ENCODE measurements at places on chromosomes 16 and 17.

DNA sequence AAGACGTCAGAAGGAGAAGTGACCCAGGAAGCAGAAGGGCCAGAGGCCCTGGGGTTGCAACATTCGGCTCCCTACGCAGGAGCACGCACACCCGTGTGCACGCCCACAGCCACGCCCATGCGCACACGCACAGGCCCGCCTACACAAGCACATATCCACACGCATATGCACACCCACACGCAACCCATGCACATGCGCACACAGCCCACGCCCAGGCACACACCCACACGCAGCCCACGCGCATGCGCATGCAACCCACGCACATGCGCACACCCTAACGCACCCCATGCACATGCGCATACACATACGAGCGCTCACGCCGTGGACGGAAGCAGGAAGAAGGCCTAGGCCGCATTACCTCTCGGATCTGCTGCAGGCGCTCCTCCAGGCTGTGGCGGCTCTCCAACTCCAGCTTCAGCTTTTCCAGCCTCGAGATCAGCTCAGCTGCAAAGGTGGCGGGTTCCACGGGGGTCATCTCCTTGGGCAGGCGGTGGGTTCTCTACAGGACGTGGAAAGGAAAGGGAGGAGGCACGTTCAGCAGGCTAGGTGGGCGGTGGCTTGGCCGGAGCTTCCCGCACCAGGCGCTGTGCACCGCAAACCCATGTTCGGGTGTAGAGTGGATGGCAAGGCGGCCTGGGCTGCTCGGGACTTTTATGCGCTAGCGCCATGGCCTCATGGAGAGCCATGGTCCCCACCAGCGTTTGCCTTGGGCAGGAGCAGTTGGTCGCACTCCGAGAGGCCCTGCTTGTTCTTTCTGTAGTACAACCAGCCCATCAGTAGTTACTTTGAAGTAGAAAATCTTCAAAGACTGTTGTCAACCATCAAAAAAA lies 23.4 kb downstream of the AXIN2 start:
- DNase-seq, result no peak

- DNase-seq, result no peak
Observed at GRCh38 chr16:11655655-11656054, 12.6 kb upstream of the SNN start.

GRCh38 chr16:8630255-8630953 lies 8.9 kb downstream of the METTL22 start:
- no peak for DNase-seq

DNA sequence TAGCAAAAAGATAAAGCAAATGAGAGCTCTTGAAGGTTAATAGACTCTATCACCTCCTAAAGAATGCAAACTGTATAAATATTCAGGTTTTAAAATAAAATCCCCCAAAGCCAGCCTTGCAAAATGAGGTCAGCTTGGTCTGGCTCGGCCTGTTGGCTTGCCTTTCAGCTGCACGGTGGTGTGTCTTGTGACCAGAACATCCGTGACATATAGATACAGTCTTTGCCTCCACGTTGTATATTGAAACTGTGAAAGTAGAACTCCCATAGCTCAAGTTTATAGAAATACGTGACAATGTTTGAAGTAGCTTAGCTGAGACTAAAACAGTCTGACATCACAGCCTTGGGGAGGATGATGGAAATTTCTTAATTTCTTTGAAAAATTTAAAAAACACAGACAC lies 236.6 kb upstream of the MYOCD start:
- no peak for DNase-seq

DNA sequence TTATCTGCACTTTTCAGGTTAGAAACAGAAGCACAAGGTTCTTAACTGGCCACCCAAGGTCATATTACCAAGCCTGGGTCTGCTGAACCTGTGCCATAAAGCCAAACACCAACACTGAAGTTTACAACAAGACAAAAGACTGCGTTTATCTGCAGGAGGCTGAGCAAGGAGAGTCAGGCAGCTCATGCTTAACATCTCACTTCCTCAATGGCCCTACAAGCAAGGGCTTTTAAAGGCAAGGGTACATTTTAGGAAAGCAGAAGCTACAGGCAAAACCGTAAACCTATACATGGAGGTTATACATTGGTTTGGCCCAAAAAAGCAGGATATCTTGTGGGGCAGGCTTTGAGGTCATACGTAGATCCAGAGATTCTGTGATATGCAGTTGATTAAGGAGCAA lies 91.2 kb downstream of the GNAO1 start:
- no peak for DNase-seq

DNA sequence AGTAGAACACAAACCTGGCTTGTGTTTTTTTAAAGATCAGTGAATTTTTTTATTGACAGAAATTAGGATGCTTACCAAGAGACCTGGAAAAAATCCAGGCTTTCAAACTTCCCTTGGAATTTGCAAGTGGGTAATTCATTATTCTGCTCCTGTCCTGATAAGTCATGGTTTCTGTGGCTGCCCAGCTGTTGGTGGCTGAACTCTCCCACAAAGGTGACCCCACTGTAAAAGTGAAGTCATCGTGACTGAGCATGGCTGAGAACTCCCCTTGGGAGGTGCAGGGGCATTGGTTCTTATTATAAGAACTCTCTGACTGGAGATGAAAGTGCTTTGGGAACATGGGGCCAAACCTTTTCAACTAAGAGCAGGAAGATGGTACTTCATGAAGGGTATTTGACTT lies 46.6 kb upstream of the TANC2 start:
- no peak for DNase-seq

GRCh38 chr17:44589316-44590071 lies 32.2 kb downstream of the FZD2 start:
- no peak for DNase-seq

DNA sequence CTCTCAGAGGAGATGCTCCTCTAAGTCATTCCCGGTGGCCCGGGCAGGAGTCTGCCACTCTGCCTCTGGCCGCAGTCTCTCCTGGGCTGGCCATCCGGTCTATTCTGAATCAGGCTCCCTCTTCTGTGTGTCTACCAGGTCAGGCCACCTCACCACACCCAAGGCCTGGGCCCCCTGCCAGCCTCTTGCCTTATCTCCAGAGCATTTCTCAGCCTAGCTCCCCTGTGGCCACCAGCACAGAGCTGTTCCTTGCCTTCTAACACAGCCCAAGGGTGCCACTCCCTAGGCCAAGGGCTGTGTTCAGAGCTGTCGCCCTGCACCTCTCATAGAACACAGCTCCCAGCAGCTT lies 55.3 kb downstream of the MYO18A start:
- no peak for DNase-seq

DNA sequence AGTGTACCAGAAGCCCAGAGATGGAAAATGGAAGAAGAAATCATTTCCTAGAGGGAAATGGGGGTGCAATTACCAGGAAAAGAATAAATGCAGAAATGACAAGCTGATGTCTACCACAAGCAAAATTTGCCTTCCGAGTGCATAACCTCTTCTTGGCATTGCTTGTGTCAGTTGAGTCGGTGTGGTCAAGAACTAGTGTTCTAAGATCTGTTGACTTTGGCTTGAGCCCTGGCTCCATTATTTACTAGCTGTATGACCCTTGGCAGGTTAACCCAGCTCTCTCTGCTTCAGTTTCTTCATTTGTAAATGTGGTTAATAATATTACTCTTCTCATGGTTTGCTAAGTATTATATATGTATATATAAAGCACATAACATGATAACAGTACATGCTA lies 273.0 kb upstream of the IRX5 start:
- DNase-seq, result no peak

DNA sequence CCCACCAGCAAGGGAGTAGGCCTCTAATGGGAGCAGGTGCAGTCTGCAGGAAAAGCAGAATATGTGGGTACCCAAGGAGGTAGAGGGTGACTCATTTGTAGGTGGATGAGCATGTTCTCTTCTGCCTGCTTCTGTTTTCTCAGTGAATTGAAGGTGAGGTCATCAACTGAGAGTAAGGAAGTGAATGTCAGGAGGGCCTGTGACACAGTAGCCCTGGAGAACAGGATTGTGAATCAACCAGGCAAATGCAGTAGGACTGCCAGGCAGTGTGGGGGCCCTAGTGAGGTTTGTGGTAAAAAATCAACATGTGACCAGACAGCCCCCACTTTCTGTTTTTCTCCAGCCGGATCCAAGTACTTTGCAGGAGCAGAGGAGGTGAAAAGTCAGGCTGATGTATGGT lies 150.5 kb upstream of the SOX9 start:
- no peak for DNase-seq
